PC-3 (cell line): ENCODE measurements at places on chromosomes 6 and 20. TPM values are rescaled to one million over a fixed set of nuclear protein-coding genes. Genes with fewer than 3 reads are reported as not detected.

- H3K4me3 ChIP-seq, result no peak overlapping the region
- peak; percentile 42 for DNase-seq
- no peaks in the 10 kb centered on the region for H3K4me1 ChIP-seq
- no peak overlapping the region for H3K27ac ChIP-seq
These were observed 93.6 kb downstream of the SNAP91 start for GRCh38 chr6:83615025-83615999.

GRCh38 chr6:157368359-157369049, 12.5 kb upstream of the ZDHHC14 start:
- no peak overlapping the region for H3K4me3 ChIP-seq
- H3K4me1 ChIP-seq, result no peaks in the 10 kb centered on the region
- H3K27me3 ChIP-seq, result no peaks in the 10 kb centered on the region
- no peaks in the 10 kb centered on the region for H3K36me3 ChIP-seq
- no peak for DNase-seq

DNA sequence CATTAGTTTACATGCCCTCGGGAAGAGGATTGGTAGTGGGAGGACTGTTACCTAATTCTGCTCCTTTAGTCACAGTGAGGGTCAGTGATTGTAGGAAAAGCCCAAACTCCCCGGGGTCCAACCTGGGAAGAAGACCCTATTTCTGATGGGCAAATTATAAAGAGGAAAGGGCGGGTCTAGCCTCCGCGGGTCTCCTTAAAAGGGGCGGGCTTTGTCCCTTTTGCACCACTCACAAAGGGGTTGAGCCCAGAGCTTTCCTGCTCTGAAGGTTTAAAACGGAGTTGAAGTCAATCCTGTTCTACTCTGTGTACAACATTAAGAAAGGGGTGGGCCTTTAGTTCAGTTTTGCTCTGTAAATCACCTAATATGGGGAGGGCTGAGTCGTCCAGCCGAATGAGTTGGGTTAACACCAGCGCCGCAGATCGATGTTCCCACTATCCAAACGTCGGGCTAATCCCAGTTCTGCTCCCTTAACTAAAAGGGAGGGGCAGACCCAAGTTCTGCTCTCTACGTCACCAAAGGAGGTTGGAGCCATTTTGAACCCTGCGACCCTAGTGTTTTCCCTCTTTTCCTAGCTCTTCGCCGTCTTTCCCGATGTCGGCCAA, 920 bp upstream of the RNF5 start:
- peaks cover 5% of the 10 kb centered on the region for H3K36me3 ChIP-seq
- H3K27ac ChIP-seq, result peak overlapping the region; percentile 83
- H3K4me1 ChIP-seq, result peaks cover 33% of the 10 kb centered on the region
- H3K27me3 ChIP-seq, result no peaks in the 10 kb centered on the region
- no peak for DNase-seq

GRCh38 chr6:158011478-158011920, 29.8 kb downstream of the SYNJ2 start:
- no peaks in the 10 kb centered on the region for H3K36me3 ChIP-seq
- DNase-seq, result peak; percentile 66
- H3K4me3 ChIP-seq, result no peak overlapping the region
- H3K27me3 ChIP-seq, result no peaks in the 10 kb centered on the region
- peak overlapping the region; percentile 87 for H3K27ac ChIP-seq

DNA sequence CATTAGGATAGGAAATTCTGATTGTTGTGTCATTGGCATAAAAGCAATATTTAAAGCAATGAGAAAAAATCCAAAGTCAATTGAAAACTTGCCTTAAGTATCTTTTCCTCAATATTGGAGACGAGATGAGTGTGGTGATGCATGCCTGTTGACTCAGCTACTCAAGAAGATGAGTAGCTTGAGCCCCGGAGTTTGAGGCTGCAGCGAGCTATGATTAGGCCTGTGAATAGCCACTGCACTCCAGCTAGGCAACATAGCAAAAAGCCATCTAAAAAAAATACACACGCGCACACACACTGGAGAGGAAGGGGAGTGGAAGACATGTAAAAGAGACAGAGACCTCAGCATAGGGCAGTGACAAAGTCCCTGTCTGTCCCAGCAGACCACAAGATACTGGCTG, 9.7 kb upstream of the MARCKS start:
- H3K36me3 ChIP-seq, result no peaks in the 10 kb centered on the region
- no peak overlapping the region for H3K27ac ChIP-seq
- no peak overlapping the region for H3K4me3 ChIP-seq

GRCh38 chr20:34131491-34131890, 19.4 kb upstream of the EIF2S2 start:
- H3K4me3 ChIP-seq, result no peak overlapping the region
- H3K36me3 ChIP-seq, result no peaks in the 10 kb centered on the region
- H3K4me1 ChIP-seq, result peaks cover 4% of the 10 kb centered on the region; the same call in 1 of the 2 replicates
- DNase-seq, result no peak
- no peaks in the 10 kb centered on the region for H3K27me3 ChIP-seq
- H3K27ac ChIP-seq, result no peak overlapping the region

GRCh38 chr6:40982917-40983316, 56.1 kb downstream of the UNC5CL start:
- no peak overlapping the region for H3K4me3 ChIP-seq
- no peaks in the 10 kb centered on the region for H3K36me3 ChIP-seq
- H3K27ac ChIP-seq, result no peak overlapping the region
- 0 out of 2 replicates have a peak, but pooled peaks cover 3% of the 10 kb centered on the region for H3K27me3 ChIP-seq
- no peaks in the 10 kb centered on the region; the same call in 1 of the 2 replicates for H3K4me1 ChIP-seq

GRCh38 chr6:94269256-94269655, 849.9 kb upstream of the EPHA7 start:
- H3K4me1 ChIP-seq, result no peaks in the 10 kb centered on the region
- H3K36me3 ChIP-seq, result no peaks in the 10 kb centered on the region
- no peaks in the 10 kb centered on the region for H3K27me3 ChIP-seq
- peak; percentile 10 for DNase-seq
- H3K27ac ChIP-seq, result no peak overlapping the region

- H3K4me3 ChIP-seq, result no peak overlapping the region
- H3K36me3 ChIP-seq, result no peaks in the 10 kb centered on the region
- peaks cover 28% of the 10 kb centered on the region for H3K27me3 ChIP-seq
- DNase-seq, result no peak
- H3K27ac ChIP-seq, result no peak overlapping the region
These were observed 1.7 kb upstream of the TMEM74B start for GRCh38 chr20:1186367-1186991.

GRCh38 chr20:20702330-20703245, 9.9 kb downstream of the RALGAPA2 start:
- no peaks in the 10 kb centered on the region for H3K27me3 ChIP-seq
- H3K36me3 ChIP-seq, result no peaks in the 10 kb centered on the region
- no peak for DNase-seq
- peaks cover 12% of the 10 kb centered on the region for H3K4me1 ChIP-seq

DNA sequence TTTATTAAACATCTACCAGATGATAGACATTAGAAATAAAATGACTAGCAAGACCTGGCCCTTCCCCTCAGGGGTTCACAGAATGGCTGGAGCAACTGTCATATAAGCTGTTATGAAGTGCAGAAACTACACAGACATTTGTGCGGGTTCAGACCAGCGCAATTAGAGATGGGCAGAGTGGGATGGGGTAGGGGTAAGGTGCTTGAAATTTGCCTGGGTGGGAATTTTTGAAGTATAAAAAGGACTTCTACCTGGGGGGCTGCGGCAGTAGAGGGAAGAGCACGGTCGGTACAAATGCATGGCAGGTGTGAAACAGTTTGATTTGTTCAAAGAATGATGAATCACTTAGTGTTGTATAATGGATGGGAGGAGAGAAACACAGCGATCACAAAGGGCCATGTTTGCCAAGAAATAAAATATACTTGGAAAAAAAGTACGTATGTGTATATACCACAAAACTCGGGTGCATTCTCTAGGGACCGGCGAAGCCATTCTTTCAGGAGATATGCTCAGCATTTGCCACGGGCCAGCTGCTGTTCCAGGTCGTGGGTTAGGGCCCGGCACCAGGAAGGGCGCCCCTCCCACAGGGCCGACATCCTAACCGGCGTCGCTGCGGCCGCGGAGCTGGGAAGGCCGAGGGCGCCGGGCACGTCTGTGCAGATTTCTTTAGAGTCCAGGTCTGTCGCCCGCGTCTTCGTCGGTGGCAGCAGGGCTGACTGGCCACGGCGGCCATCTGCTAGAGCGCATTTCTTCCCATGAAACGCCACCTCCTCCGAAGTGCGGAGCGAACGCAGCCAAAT, 809 bp upstream of the NOL7 start:
- peak; percentile 44 for DNase-seq
- peaks cover 22% of the 10 kb centered on the region for H3K4me1 ChIP-seq
- H3K4me3 ChIP-seq, result peak overlapping the region; percentile 86
- peaks cover 19% of the 10 kb centered on the region for H3K36me3 ChIP-seq

DNA sequence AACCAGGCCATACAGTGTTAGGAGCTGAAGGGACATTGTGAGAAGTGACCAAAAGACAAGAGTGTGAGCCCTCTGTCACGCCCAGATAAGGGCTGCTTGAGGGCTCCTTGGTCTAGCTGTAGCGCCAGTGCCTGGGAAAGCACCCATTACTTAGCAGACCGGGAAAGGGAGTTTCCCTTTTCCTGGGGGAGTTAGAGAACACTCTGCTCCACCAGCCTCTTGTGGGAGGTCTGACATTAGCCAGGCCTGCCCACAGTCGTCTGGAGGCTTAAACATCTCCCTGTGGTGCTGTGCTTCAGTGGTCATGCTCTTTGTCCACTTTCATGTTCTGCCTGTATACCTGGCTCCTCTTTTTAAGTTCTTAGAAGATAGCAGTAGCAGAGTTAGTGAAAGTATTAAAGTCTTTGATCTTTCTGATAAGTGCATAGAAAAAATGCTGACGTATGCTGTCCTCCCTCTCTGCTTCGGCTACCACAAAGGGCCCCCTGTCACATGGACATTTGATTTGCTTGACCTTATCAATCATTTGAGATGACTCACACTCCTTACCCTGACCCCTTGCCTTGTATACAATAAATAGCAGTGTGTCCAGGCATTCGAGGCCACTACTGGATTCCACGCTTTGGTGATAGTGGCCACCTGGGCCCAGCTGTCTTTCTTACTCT, 201.5 kb upstream of the ECI2 start:
- no peaks in the 10 kb centered on the region for H3K36me3 ChIP-seq
- no peaks in the 10 kb centered on the region for H3K27me3 ChIP-seq
- H3K4me3 ChIP-seq, result no peak overlapping the region
- no peak for DNase-seq

- no peaks in the 10 kb centered on the region for H3K27me3 ChIP-seq
- no peak overlapping the region for H3K4me3 ChIP-seq
- no peak overlapping the region for H3K27ac ChIP-seq
- DNase-seq, result no peak
- H3K4me1 ChIP-seq, result no peaks in the 10 kb centered on the region
These were observed 115.9 kb downstream of the PAX1 start for GRCh38 chr20:21821358-21821757.

DNA sequence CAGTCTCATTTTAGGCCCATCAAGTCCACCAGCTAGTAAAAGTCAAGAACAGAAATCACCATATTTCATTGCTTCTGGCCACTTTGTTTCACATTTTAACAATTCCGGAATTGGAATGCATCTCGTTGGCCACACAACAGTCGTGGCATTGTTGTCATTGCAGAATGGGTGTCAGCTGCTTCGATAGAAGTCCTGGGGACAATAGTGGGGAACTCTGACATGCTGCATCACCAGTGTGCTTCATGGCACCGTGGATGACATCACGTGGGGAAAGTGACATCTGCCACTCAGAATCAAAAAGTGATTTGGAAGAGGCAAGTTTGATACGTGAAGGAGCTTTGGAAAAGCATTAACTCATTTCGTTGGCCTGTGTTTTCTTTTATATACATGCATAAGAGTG, 43.8 kb upstream of the XRN2 start:
- no peaks in the 10 kb centered on the region for H3K27me3 ChIP-seq
- H3K27ac ChIP-seq, result no peak overlapping the region
- H3K4me3 ChIP-seq, result no peak overlapping the region
- no peaks in the 10 kb centered on the region for H3K4me1 ChIP-seq

DNA sequence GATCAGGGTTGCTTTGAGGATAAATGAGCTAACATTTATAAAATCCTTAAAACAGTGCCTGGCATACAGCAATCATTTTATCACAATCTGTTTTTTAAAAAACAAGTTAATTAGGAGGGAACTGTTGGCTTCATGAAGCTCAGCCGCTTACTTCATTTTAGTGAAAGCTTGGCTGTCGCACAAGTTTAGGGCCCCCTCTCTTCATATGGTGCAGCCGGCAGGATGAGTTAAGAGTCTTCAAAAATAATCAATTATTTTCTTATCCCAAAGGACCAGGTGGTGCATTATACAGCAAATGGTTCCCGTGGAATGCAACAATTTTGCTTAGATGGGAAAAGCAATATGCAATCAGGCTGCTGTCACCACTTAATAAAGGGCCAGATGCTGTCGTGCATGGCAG, 57.4 kb upstream of the PROKR2 start:
- H3K27ac ChIP-seq, result no peak overlapping the region
- H3K27me3 ChIP-seq, result peaks cover 93% of the 10 kb centered on the region
- no peak overlapping the region for H3K4me3 ChIP-seq
- H3K4me1 ChIP-seq, result no peaks in the 10 kb centered on the region

DNA sequence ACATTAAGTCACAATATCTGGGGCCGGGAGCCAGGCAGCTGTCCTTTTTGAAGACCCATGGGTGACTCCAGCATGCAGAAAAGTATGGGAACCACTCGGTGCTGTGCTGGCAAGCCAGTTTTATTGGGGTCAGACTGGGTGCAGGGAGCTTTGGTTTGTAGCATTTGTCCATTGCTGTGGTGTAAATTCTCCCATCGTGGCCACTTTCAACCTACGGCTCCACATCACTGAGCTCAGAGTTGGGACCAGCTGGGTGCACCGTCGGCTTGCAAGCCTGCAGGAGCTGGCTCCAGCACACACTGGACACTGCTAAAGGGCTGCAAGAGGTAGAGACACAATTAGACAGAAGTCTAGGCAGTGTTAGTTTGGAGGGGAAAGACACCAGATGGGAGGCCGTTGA, 66.9 kb downstream of the SYNJ2 start:
- H3K36me3 ChIP-seq, result peaks cover 4% of the 10 kb centered on the region; the same call in 1 of the 2 replicates
- no peaks in the 10 kb centered on the region for H3K27me3 ChIP-seq
- H3K4me3 ChIP-seq, result no peak overlapping the region
- DNase-seq, result no peak
- peaks cover 20% of the 10 kb centered on the region for H3K4me1 ChIP-seq

- H3K4me1 ChIP-seq, result no peaks in the 10 kb centered on the region
- no peak overlapping the region for H3K4me3 ChIP-seq
- no peak for DNase-seq
- H3K27me3 ChIP-seq, result 0 out of 2 replicates have a peak, but pooled peaks cover 5% of the 10 kb centered on the region
- H3K36me3 ChIP-seq, result no peaks in the 10 kb centered on the region
These were observed 19.7 kb upstream of the ULBP3 start for GRCh38 chr6:150088481-150089154.

DNA sequence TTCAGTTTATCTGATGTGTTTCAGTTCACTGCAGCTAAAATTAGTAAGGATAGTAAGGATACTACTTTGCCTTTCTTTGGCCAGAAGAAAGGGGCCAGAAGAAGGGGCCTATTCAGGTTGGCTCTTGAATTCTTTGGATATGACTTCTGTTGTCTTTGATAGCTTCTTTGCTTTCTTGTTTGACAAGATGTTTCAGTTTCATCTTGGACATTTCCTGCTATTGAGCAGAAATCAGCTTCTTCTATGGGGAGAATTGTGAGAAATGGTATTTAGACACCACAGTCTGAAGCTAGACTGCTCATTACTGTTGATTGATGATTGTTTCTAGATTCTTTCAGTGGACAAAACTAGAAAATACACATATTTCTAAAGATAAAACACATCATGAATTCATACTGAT, 23.2 kb downstream of the L3MBTL3 start:
- H3K27ac ChIP-seq, result no peak overlapping the region
- no peak overlapping the region for H3K4me3 ChIP-seq
- H3K27me3 ChIP-seq, result no peaks in the 10 kb centered on the region

GRCh38 chr6:36235862-36236261, 34.0 kb upstream of the PNPLA1 start:
- no peaks in the 10 kb centered on the region for H3K4me1 ChIP-seq
- DNase-seq, result no peak
- H3K27me3 ChIP-seq, result no peaks in the 10 kb centered on the region

Gene CST5
- not detected in 2 replicates for total RNA-seq

Gene CRISP2
- not detected in 2 replicates for total RNA-seq

Gene TOMM6
- total RNA-seq, result 142 and 162 TPM in 2 replicates

Gene POPDC3
- total RNA-seq, result 31.6 and 41.4 TPM in 2 replicates

Gene LY6G6C
- total RNA-seq, result 0.22 TPM in 1 of 2 replicates, not detected in the other
